ENCODE measurements at places on chromosomes 11 and 22.

- peak; percentile 65 for DNase-seq
These were observed 22.1 kb upstream of the BDNF start for GRCh38 chr11:27722117-27722952.

DNA sequence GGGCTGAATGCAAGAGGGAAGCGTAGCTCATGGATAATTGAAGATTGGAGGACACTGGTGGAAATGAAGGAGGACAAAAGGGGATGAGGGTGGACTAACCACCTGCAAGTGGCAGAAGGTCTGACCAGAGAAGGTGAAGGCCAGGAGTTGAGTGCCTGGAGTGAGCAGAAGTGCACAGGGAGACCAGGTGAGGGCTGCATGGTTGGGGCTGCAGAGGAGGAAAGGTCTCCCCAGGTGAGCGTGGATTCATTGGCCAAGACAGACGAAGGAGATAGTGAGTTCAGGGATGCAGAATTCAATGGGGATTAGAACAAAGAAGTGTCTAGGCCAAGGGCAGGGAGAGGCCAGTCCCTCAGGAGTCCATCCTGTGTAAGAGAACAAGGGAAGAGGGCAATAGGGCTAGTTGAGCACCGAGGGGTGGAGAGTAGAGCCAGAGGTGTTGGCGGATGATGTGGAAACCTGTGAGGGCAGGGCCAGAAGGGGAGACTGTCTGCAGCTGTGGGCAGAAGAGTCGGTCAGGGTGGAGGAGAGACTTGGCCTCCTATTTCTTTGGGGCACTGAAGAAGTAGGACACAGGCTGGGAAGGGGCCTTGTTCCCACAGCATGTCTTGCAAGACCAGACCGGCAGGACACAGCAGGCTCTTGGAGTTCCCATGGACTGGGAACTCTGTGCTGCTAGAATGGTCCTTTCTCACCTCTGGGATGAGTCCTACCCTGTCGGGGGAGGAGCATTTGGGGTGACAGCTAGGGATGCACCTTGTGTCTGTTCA lies 6.7 kb downstream of the TRIM29 start:
- no peak for DNase-seq

DNA sequence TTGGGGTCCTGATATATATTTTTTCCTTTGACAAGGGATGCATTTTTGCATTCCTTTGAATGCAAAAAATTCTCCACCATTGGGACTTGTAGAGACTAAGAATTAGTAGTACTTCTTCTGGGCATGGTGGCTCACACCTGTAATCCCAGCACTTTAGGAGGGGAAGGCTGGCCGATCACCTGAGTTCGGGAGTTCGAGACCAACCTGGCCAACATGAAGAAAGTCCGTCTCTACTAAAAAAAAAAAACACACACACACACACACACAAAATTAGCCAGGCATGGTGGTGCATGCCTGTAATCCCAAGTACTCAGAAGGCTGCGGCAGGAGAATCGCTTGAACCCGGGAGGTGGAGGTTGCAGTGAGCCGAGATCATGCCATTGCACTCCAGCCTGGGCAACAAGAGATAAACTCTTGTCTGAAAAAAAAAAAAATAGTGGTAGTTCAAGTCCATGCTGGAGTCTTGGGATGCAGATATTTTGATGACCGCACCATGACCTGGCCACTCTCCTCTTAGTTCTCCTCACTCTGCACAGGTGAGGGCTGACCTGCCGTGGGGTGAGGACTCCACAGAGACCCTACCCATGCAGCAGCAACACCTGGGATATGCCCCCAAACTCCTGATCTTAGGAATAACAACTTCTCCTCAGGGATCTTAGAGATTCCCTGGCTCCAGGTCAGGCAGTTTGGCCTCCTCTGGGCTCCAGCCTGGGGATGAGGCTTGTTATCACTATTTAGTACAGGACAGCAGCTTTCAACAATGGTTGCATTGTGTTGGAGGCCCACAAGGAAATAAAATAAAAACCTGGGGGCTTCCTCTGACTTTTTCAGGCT lies 36.5 kb upstream of the TOP3B start:
- DNase-seq: no peak

- no peak for DNase-seq
These were observed 85.2 kb downstream of the APOL5 start for GRCh38 chr22:35802885-35803284.

Measured in ecto neural progenitor cell (in vitro differentiated cells).